ENCODE measurements at places on chromosomes 12 and 14.

GRCh38 chr14:51603495-51603894, 48.2 kb upstream of the FRMD6 start:
- DNase-seq: no peak

DNA sequence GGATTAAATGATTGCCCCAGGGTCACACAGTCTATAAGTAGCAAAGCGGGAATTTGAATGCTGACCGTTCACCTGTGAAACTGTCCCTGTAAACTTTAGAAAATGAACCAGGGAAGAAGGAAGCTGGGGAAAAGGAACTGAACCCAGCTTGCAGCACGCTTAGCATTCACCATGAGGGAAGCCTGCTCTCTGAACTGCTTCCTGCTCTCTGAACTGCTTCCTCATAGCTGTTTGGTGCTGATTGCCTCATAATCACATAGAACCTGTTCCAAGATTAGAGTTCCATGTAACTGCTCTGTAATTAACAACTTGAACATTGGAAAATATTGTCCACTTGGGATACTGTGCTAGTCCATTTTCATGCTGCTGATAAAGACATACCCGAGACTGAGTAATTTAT, 1504.8 kb upstream of the TMEM132C start:
- DNase-seq: no peak

GRCh38 chr12:90398285-90398836, 556.6 kb downstream of the CCER1 start:
- DNase-seq: no peak

DNA sequence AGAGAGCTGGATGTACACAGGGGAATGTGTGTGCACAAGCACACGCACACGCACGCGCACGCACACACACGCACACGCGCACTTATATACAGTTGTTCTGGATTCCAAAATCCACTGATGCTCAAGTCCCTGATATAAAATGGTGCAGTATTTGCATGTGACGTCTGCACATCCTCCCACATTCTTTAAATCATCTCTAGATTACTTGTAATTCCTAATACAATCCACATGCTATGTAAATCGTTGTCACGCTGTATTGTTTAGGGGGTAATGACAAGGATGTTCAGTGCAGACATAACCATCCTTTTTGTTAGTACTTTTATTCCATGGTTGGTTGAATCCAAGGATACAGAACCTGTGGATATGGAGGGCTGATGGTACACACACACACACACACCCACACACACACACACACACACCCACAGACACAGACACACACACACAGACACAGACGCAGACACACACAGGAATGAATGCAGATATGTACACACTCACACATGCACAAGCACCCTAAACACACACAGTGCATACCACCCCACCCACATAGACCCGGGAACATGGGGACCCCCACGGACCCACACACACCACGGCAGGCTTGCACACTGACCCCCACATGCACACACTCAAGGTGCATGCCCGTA, 188.5 kb upstream of the PRMT8 start:
- no peak for DNase-seq

DNA sequence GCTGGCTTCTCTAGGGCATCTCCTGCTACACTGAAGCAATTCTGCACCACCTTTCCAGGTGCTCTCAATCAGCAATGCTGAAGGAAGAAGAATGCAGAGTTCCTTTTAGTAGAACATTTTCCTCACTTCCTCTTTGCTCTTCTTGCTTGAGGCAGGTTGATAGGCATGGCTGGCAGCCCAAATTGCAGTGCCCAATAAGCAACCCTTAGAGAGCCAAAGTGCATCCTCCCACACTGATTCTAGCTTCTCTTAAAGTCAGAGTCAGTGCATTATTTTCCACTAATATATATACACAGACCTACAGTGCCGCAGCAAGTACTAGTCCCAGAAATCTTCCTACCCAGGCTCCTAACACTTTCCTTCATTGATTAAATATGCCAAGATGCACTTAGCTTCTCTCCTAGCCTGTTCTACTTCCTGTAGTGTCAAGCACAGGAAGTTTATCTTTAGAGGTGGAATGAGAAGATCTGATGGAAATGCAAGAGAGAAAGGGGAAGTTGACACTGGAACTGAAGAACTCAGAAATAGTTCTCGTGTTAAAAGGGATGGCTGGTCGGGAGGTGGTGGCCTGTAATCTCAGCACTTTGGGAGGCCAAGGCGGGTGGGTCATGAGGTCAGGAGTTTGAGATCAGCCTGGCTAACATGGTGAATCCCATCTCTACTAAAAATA, 132.7 kb downstream of the SSPN start:
- DNase-seq: no peak

- DNase-seq: no peak
These were observed 824 bp downstream of the CCDC177 start for GRCh38 chr14:69573831-69574262.

DNA sequence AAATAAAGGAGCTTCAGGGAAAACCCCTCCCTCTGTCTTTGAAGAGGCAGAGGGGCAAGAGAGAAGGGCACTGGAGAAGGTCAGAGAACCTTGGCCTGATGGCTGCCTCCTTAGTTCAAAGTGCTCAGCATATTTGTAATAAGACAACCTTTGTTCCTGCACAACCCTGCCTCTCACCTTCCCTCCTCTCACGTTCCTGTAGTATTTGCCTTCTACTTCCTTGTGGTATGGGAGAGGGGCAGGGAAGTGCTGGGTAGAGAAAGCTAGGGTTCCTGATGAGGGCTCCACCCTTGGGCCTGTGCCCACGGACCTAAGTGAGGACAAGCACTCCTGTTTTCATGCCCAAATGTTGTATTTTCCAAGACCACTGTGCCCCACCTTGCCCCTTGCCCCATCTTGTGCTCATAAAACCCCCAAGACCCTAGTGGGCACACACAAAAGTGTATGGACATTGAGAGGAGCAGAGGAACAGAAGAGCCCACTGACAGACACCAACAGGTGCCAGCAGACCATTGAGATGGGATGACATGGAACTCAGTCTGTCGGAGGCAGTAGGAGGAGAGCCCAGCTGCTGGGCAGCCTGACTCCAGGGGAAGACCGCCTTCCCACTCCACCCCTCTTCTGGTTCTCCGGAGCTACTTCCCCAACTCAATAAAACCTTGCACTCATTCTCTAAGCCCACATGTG, 261.5 kb upstream of the CCDC196 start:
- no peak for DNase-seq

DNA sequence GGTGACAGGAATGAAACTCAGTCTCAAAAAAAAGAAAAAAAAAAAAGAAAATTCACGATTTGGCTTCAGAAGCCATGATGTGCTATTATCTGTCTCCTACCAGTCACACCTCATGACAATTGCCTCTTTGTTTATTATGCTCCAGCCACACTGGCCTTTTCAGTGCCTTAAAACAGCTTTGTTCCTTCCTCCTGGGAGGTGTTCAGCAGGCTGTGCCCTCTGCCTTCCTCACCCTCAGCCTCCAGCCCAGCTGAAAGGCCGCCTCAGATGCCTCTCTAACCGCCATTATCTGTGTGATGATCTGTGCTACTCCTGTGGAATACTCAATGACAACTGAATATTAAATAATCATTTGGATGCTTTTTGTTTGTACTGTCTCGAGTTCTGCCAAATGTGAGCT, 8.6 kb upstream of the ARPC3 start:
- no peak for DNase-seq

DNA sequence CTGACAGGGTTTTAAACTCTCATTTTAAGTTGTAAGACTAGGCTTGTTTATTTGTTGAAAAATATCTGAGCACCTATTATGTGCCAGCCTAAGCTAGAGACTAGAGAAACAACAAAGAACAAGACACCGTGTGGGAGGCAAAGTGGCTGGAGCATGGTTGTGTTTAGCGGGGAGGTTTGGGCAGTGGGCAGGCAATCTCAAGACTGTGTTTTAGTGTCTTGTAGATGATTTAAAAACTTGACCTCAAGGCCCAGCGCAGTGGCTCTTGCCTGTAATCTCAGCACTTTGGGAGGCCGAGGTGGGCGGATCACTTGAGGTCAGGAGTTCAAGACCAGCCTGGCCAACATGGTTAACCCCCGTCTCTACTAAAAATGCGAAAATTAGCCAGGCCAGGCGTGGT, 7.8 kb downstream of the RPL36AL start:
- no peak for DNase-seq

GRCh38 chr12:111441107-111441928, 35.6 kb downstream of the SH2B3 start:
- DNase-seq: no peak

DNA sequence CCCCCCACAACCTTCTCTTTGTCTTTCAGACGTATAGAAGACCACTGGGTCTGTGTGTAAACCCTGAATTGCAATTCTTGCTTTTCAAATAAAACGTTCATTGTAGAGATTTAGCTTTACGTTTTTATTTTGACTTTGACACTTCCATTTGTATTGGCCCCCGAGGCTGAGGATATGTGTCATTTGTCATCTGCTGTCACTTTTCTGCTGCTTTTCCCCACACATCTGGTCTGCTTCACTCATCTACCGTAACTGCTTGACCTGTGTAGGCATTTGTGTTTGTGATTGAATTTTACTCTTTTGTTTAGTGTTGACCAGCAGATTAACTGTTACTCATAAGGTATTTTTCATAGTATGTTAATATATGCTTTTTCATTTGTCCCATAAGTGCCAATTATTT, 157.2 kb upstream of the SYT10 start:
- DNase-seq: no peak

DNA sequence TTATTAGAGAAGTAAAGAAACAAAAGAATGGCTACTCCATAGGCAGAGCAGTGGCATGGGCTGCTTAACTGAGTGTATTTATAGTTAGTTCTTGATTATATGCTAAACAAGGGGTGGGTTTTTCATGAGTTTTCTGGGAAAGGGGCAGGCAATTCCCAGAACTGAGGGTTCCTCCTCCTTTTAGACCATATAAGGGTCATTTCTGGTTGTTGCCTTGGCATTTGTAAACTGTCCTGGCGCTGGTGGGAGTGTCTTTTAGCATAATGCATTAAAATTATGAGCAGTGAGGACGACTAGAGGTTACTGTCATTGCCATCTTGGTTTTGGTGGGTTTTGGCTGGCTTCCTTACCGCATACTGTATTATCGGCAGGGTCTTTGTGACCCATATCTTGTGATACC, 40.1 kb downstream of the CCDC60 start:
- no peak for DNase-seq

- no peak for DNase-seq
These were observed 136.9 kb downstream of the KICS2 start for GRCh38 chr12:64085154-64085553.

- no peak for DNase-seq
These were observed 50.2 kb downstream of the WDR20 start for GRCh38 chr14:102189874-102190273.

GRCh38 chr12:114213055-114213581, 192.8 kb downstream of the TBX5 start:
- no peak for DNase-seq

GRCh38 chr14:34450958-34451357, 11.1 kb downstream of the SPTSSA start:
- no peak for DNase-seq

DNA sequence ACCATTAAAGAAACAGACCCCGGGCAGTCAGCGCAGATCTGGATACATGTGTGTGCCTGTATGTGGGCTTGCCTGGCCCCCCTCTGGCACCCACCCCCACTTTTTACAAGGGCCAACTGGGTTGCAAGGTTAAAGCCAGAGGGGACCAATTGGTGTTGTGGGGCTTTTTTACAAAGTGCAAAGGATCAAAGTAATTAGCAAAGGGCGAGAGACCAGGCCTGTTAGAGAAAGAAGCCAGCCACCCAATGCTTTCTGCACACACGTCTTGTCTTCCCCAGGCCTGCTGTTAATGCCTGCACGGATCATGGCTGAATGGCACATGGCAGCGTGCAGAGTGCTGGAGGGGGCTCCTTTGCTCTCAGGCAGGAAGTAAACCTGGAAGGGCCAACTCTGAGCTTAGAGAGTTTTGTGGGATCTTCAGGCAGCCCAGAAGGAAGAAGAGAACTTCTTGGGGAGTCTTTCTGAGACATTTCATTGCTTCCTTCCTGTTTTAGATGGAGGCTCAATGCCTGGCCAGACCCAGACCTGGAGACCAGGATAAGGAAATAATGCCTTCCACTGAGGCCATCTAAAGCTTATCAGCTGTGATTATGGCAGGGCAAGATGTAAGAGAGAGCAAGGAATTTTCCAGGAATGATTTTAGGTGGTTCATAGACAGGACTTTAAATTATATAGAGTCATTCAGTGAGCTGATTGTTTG, 523.4 kb upstream of the TBX3 start:
- DNase-seq: no peak

DNA sequence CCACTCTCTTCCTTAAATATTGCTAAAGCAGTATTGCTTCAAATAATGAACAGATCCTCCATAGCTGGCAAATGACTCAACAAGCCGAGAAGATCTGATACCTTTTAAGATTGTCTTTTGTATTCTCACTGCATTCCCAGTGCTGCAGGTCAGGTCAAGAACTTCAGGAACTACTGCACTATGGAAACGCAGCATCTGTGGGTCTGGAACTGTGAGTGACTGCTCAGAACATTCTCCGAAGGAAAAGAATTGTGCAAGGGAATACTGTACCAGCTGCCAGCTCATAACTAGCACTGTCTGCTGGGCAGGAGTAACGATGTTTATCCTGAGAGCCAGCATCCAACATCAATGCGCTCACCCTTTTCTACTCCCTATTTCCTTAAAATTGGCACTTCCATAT, 348.0 kb upstream of the SOX5 start:
- DNase-seq: no peak

GRCh38 chr12:88958946-88959345, 378.7 kb upstream of the KITLG start:
- DNase-seq: no peak

DNA sequence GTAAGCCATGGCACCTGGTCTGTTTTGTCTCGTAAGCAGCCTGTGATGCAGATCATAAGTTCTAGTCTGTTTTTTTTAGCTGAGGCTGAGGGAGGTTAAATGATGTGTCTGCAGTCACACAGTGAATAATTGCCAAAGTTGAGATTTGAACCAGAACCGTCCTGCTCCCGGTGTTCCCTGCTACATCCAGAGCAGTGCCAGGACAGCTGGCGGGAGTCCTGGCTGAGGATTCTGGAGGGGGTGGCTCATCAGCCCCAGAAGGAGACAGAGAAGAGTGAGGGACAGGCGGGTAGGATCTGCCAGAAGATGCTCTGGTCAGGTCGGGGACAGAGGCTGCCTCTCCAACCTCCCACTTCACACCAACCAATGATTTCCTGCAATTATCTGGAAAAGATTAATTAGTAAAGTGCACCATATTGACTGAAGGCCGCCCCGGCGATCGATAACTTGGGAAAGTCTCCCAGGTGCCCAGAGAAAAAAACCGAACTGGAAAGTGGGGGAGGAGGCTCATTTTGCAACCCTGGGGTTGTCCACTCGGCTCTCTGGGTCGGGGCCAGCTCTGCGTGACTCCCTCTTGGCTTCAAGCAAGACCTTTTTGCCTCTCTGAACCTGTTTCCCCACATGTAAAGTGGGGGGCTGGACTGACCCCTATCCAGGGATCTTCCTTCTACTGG, 42.1 kb downstream of the MVK start:
- no peak for DNase-seq

GRCh38 chr12:113747017-113747416, 219.1 kb downstream of the RBM19 start:
- no peak for DNase-seq

GRCh38 chr12:48817873-48818830, at the start of gene CACNB3:
Gene CACNB3, plus strand, starts transcription at chr12:48818496. Its CDS starts 434 bp downstream, at chr12:48818930.
- peak; percentile 78 for DNase-seq

GRCh38 chr14:90740081-90740480, 76.1 kb downstream of the TTC7B start:
- no peak for DNase-seq

All from activated CD4-positive, CD25-positive, alpha-beta regulatory T cell treated with anti-CD3 and anti-CD28 coated beads, Interleukin-2, amount 50 U/mL, for 72 hours (primary cell).